ENCODE measurements at places on chromosomes 5 and 9.

GRCh38 chr9:5841771-5842573 is 9.1 kb upstream of the ERMP1 start:
- no peak for DNase-seq

DNA sequence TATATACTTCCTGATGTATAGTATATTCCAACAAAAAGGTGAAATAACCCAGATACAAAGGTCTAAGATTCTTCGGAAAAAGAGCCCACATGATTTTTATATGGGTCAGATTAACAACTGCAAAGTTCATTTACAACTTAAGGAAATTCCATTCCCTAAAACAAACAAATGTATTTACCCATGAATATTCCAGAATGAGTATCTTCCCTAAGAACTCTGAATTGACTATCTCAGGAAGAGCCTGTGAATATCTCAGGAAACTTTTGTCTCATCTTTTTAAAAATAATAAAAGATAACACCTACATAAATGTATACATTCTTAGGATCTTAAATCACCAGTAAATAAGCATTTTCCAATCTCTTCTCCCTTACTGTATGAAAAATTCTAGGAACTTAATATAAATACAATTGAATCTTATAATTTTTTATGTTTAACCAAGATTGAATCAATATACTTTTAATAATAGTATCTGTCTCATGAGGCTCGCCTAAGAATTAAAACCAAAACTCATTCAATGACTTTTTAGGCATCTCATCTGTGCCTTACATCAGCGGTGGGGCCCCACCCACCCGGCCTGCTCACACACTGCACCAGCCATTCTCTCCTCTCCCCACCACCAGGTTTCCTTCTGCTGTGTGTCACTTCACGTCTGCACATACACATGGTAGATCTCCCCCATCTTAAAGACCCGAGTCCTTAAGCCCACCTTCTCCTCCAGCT is 78.1 kb downstream of the RAPGEF1 start:
- DNase-seq, result peak; percentile 2

DNA sequence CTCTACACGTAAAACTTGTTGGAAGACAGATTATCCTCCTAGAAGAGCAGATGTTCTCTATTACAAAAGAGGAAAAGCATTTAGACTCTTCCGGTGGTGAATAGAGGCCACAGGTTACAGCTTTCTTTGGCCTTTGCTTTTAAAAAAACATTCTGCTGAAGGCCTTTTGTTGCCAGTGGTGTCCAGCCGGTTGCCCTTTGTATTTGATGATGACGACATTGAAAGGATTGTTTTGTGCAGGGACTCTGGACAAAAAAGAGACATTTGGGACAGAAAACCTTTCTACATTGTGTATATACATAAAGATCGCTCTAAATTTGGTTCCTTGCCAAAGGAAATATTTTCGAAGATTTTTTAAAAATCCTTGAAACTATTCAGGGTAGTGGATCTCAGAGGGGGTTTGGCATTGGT is 180.3 kb downstream of the C9orf152 start:
- no peak for DNase-seq

GRCh38 chr5:135189024-135189423 is 155.0 kb upstream of the PITX1 start:
- no peak for DNase-seq

Data from right forelimb (tissue), 1 donor.